ENCODE measurements at places on chromosomes 1 and 21.

DNA sequence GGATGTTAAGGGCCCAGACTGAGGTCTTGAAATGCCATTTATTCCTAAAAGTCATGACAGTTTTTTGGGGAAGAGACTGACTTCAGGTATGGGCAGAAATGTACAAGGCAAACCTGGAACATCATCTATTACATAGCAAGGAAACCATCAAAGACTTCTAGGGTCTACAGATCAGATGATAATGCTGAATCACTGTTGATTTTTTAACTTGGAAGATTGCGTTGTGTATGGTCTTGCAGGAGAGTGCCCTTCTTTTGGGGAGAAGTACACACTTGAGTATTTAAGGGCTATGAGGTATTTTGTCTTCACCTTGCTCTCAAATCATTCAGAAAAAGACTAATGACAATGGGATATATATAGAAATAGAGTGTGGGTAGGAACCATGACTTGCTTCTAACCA is 15.4 kb upstream of the RD3 start:
- DNase-seq = no peak

DNA sequence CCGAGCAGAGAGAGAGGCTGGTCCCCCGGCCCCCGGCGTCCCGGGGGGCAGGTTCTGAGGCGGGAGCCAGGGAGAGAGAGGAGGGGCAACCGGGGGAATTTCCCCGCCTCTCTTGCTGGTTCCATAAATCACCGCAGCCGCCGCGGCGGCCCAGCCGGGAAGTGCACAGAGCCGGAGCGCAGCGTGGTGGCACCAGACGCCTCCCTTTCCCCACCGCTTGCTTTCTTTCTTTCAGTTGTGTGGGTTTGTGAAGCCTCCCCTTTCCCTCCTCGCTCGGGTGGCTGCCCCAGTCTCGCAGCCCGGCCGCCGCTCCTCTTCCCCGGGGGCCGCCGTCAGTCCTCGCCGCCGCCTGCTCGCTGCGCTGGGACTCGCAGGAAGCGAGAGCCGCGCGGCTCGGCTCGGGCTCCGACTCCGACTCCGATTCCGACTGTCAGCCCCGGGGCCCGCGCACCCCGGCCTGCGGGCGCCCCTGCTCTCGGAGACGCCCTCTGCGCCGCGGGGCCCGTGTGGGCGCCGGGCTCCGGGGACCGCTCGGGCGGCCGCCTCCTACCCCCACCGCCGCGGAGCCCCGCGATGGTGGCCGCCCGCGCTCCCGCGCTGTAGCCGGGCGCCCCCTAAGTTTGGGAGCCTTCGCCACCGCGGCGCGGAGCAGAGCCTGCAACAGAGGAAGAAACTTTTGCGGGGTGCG is at the start of gene CACHD1:
Gene CACHD1 (plus strand): TSS at position 153 of the 688 bp plus-strand sequence. CDS start 616 bp downstream, outside the sequence.
- DNase-seq = peak; percentile 77

- DNase-seq = no peak
These were observed 19.0 kb downstream of the MRPS6 start for GRCh38 chr21:34092262-34092921.

DNA sequence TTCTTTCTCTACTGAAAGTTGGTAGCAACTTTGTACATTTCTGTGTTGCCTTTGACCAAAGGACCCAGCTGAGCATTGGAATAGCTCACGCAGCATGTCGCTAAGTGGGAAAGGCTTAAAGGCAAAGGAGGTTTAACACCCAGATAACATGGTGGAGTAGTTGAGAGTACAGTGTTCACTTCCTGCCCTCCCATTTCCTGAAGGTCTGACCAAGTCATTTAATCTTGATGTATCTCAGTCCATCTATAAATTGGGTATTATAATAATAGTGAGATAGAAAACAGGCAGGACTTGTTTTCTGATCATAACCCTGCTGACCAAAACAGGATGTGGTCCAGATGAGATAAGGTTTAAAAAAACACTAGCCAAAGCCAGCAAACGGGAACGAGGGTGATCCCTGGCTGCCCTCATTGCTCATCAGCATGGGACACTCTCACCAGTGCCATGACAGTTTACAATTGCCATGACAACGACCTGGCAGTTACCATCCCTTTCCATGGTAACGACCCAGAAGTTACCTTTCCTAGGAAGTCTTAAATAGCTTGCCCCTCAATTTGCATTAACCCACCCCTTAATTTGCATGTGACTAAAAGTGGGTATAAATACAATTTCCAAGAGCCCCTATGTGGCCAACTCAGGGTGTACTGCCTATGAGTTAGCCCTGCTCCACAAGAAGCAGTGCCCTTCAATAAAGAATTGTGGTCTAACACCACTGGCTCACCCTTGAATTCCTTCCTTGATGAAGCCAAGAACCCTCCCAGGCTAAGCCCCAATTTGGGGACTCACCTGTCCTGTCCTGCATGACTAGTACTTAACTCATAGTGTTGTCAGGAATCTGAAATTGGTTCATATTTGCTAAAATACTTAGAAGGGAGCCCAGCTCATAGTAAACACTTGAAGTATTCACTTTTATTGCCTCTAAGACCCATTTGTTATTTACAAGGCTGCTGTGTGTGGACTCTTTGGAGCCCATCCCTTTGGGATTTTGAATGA is 28.4 kb upstream of the FHAD1 start:
- no peak for DNase-seq

GRCh38 chr1:30649321-30649991 is 73.9 kb downstream of the MATN1 start:
- DNase-seq = peak; percentile 94

DNA sequence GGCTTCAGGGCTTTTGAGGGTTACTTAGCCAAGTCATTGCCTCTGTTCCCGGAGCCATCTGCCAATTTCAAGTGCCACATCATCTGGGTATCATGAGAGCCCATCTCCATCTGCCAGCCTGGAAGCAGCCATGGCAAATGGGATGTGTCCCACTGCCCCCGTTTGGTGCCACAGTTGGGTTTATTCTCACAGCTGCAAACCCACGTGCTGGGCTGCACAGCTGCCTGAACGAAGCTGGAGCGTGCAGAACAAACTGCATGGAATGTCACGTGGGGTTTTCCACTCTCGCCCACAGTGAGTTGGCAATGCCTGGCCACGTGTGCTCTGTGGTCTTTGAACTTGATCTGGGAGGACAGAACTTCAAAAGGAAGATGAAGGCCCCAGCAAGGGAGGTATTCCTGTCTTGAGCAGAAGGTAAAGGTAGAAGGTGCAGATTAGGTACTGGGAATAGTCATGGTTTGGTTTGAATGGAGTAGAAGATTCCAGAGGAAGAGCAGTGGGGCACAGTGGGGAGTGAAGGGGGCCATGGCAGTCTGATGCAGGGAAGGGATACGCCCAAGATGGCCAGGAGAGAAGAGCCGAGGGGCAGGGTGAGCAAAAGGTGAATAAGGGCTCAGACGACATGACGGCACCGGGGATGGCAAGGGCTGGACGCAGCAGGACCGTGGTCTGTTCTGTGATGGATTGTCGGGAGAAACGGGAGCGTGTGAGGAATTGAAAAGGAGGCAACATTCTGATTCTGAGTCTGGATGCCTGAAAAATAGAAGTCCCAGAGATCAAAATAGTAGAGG is 222.0 kb downstream of the KAZN start:
- no peak for DNase-seq

DNA sequence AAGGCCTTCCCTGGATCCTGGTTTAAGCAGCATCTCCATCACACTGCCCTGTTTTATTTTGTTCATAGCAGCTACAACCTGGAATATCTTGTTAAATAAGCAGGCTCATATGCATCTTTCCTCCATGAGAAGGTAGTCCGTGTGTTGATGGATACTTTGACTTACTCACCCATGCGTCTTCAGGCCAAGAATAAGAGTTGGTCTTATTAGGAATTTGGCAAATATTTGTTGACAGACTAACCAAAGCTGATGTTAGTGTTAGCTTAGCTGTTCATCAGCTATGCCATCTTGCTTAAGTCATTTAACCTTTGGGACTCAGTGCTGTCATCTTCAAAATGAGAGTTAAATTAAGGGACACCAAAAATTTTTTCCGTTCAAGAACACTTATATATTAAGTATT is 59.2 kb downstream of the SASS6 start:
- no peak for DNase-seq

GRCh38 chr1:63004868-63005267 is 220.9 kb downstream of the ATG4C start:
- peak; percentile 16 for DNase-seq

- DNase-seq = no peak
These were observed 111.8 kb downstream of the WDR4 start for GRCh38 chr21:42767561-42767835.

DNA sequence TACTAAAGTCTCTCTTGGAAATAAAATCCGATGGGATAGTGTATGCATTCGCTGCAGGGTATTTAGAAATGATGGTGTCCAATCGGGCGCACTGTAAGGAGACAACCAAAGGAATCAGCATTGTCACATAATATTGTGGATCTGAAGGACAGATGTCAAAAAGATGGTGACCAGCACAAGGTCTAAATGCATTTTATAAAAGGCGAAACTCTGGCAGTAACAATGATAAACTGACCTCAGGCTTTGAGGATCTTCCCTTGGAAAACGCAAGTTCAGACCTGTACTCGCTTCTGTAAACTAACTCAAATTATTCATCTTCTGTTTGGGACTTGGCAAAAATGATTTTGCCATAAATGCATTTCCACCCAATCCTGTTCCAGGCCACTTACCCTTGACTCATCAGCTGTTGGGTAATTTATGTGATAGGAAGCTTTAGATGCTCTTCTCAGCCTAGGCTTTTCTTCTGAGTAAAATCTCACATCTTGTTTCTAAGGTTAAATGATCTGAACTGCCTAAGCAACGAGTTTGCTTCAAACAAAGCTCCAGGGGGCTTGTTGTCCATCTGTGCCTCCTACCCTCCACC is 33.8 kb downstream of the STPG1 start:
- peak; percentile 98 for DNase-seq

DNA sequence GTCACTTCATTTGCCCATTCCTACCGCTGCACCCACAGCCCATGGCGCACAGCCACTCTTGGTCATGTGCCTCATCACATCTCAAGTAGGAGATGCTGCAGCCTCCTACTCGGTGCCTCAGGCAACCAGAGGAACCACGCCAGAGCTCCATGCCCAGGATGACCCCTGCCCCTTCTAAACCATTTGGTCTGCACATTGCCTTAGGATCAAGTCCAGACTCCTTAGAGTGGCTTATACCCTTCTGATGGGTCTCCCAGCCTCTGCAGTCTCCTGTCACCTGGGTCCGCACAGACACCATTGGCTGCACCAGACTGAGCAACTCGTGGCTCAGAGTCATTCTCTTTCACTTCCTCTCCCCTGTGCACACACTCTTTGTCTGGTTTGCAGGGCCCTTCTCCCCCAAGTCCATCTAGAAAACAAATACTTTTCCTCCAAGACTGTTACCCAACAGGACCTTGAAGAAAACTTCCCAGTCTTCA is 2.2 kb upstream of the ADORA3 start:
- DNase-seq = no peak

GRCh38 chr21:18007121-18007520 is 188.0 kb upstream of the C21orf91 start:
- DNase-seq = no peak

DNA sequence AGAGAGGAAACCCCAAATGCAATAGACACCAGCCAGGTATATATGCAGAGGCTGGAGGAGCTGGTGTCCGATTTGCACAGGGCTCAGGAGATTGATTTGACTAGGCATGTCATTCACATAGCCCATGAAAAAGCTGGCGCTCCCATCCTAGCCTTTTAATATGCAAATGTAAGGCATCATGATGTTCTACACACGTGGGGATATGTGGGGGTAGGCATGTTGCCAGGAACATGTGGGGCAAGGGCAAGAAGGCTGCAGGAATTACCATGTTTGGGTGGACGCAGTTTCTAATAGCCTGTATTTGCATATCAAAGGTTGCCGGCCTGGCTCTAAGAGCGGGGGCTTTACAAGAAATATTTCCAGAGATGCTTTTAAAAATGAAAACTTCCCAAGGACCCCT is 11.7 kb upstream of the SH3GLB1 start:
- no peak for DNase-seq

DNA sequence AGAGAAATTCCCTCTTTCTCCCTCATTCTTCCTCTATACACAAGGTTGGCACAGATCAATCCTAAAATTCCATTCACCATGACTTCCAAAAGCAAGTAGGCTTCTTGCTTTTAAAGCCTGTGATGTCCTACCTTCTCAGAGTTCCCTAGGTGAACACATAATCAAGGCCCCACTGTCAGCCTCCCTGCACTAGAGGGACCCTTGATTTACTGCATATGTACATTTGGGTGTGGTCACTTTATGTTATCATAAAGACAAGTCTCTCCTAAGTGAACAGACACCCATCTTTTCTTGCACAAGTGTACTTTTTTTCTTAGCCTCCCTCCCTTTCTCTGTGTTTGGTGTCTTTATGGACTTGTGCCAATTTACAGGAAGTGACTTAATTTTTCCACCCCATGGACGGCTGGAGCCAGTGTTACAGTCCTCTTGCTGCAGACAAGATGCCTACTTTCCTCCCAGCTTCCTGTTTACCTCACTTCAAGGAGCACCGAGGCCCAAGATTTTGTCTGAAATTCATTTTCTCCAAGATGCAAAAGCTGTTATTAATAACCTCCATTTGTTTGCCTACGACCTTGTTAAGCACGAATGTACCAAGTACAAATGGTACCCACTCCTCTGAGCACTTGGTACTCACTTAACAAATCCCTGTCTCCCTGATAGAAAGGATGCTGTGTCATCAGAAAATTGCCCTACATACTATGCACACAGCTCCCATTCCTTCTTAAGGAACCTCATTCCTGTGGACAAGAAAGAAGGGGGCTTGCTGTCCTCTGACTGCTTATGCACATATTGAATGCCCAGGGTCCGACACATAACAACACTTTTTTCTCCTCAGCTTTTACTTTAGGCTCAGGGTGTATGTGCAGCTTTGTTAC is 82.8 kb upstream of the SLC44A3 start:
- DNase-seq = no peak

- no peak for DNase-seq
These were observed 21.9 kb upstream of the EVA1B start for GRCh38 chr1:36345353-36345752.

DNA sequence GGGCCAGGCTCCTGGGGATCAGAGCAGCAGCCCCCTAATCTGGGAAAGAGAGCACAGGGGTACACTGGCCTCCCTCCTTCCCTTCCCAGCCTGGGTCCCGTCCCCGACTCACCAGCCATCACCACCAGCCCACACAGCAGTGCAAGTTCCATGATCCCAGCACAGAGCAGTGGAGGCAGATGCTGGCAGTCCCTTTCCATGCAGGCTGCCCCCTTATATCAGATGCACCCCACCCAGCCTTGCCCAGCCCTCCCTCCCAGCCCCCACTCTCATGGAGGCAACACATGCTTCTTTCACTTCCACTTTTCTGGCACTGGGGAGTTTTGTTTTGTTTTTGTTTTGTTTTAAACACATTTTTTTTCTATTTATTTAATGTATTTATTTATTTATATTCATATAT is at the start of gene PLA2G2D:
Gene PLA2G2D (minus strand): TSS at position 190 of the 400 bp plus-strand sequence. CDS start 38 bp downstream, at position 152.
- no peak for DNase-seq

DNA sequence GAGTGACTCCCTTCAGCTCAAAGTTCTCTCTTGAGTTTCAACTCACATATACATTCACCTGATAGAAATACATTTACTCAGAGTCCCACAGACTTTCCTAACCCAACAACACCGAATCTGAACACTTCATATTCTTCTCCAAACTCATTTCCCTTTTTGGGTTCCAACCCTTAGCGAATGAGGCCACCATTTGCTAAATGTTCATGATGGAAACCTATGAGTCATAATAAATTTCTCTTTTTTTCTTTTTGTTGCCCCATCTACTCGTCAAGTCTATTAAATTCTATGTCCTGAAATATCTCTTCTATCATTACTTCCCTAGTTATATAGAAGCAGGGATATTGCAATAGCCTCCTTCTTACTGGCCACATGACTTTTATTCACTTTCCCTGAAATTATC is 100.1 kb downstream of the HLX start:
- DNase-seq = no peak

- DNase-seq = peak; percentile 98
These were observed 46.0 kb downstream of the GRHL3 start for GRCh38 chr1:24364975-24365678.

Data from epithelial cell of esophagus (primary cell).